A549 treated with CORT108297 at 1 μM for 4 hours (cell line): ENCODE measurements at places on chromosomes 3 and 15. TPM values are rescaled to one million over a fixed set of nuclear protein-coding genes. Genes with fewer than 3 reads are reported as not detected.

ROPN1 gene
- total RNA-seq: not detected in 5 replicates

MCCC1 gene
- total RNA-seq: 7.5 to 9.3 TPM (median 7.8 TPM) in 5 replicates

PLD1 gene
- 8.0 to 10.9 TPM (median 8.7 TPM) in 5 replicates for total RNA-seq

SPESP1 gene
- not detected in 5 replicates for total RNA-seq

RARRES1 gene
- 8.8 to 12.3 TPM (median 9.2 TPM) in 5 replicates for total RNA-seq

GP9 gene
- not detected in 5 replicates for total RNA-seq

VPS13C gene
- total RNA-seq: 9.5 to 14.6 TPM (median 10.5 TPM) in 5 replicates

ZIC1 gene
- total RNA-seq: 0.06 to 0.20 TPM in 2 of 5 replicates, not detected in the others

IMPG2 gene
- 0.01 TPM in 1 of 5 replicates, not detected in the others for total RNA-seq

CSTA gene
- total RNA-seq: 0.82 to 1.2 TPM (median 1.0 TPM) in 5 replicates

DTX3L gene
- total RNA-seq: 6.7 to 9.8 TPM (median 7.6 TPM) in 5 replicates

MELTF gene
- 43.3 to 71.8 TPM (median 62.8 TPM) in 5 replicates for total RNA-seq

RTP1 gene
- total RNA-seq: not detected in 5 replicates

BRPF1 gene
- total RNA-seq: 15.5 to 20.8 TPM (median 18.6 TPM) in 5 replicates

TMEM41A gene
- total RNA-seq: 19.9 to 21.4 TPM (median 20.3 TPM) in 5 replicates

EPHB1 gene
- 0.02 to 0.09 TPM (median 0.06 TPM) in 4 of 5 replicates, not detected in the other for total RNA-seq

ANKRD34C gene
- not detected in 5 replicates for total RNA-seq

PRICKLE2 gene
- 1.9 to 2.3 TPM (median 2.0 TPM) in 5 replicates for total RNA-seq

CLCN2 gene
- total RNA-seq: 4.2 to 6.1 TPM (median 5.8 TPM) in 5 replicates

FAM3D gene
- not detected in 5 replicates for total RNA-seq

SV2B gene
- 0.02 to 0.05 TPM (median 0.03 TPM) in 5 replicates for total RNA-seq

GOLGA6L9 gene
- total RNA-seq: 2.0 to 3.2 TPM (median 2.5 TPM) in 5 replicates

IQSEC1 gene
- total RNA-seq: 12.3 to 19.0 TPM (median 17.9 TPM) in 5 replicates

GLDN gene
- 0.02 to 0.07 TPM (median 0.03 TPM) in 3 of 5 replicates, not detected in the others for total RNA-seq

SLC9C1 gene
- total RNA-seq: not detected in 5 replicates

DRD3 gene
- not detected in 5 replicates for total RNA-seq

CCDC39 gene
- not detected in 5 replicates for total RNA-seq

OXTR gene
- total RNA-seq: 9.1 to 11.4 TPM (median 10.4 TPM) in 5 replicates

COL6A5 gene
- total RNA-seq: not detected in 5 replicates

HTR3E gene
- not detected in 5 replicates for total RNA-seq

PRSS50 gene
- total RNA-seq: not detected in 5 replicates

IQCF5 gene
- not detected in 5 replicates for total RNA-seq

SLC35G2 gene
- total RNA-seq: 25.5 to 30.9 TPM (median 28.9 TPM) in 5 replicates

TOMM70 gene
- 46.6 to 59.1 TPM (median 47.4 TPM) in 5 replicates for total RNA-seq

MINDY4B gene
- not detected in 5 replicates for total RNA-seq

MUC4 gene
- total RNA-seq: 0.02 to 0.04 TPM in 2 of 5 replicates, not detected in the others

INSYN1 gene
- 1.3 to 1.8 TPM (median 1.5 TPM) in 5 replicates for total RNA-seq

CHAC1 gene
- 3.1 to 9.5 TPM (median 5.5 TPM) in 5 replicates for total RNA-seq

FSIP1 gene
- 0.49 to 0.74 TPM (median 0.61 TPM) in 5 replicates for total RNA-seq

GOLGA8G gene
- not detected in 5 replicates for total RNA-seq

LCTL gene
- total RNA-seq: 0.05 TPM in 1 of 5 replicates, not detected in the others
